Substantia nigra (tissue), 51 donors: ENCODE measurements at places on chromosomes 6 and 20.

GRCh38 chr6:85864453-85865401, 222.0 kb upstream of the SYNCRIP start:
- DNase-seq: no peak

DNA sequence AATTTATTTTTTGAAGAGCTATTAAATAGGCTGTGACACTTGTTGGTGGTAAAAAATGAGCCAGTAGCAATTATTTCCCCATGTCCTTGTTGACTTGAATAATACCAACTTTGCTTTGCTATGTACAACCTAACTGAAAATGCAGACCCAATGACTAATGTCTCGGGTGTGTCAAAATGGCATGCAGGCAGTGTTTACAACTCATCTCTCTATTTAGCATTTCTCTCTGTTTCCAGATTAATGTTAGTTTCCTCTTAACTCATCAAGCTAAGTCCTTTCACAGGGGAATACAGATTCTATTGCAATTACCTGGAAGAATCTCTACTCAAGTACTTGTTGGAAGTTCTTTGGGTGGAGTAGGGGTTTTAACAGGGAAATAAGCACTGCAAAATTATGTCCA, 504.4 kb downstream of the BCKDHB start:
- no peak for DNase-seq

- DNase-seq: no peak
Measured at GRCh38 chr6:113597231-113597583, 259.9 kb upstream of the MARCKS start.

DNA sequence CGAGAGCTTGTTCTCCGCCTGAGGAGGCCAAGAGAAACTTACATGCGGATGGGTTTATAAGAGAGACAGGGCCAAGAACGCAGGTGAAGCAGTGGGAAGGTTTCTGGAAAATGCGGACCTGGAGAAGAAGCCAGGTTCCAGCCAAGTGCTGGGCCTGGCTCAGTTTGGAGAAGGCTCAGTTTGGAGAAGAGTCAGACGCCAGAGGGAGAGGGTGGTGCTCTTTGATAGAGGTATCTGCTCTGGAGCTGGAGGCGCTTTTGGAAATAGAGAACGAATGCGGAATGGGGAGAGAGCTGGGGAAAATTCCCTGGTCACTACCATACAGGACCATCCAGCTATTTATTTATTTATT, 753 bp downstream of the RSPH9 start:
- DNase-seq: no peak

DNA sequence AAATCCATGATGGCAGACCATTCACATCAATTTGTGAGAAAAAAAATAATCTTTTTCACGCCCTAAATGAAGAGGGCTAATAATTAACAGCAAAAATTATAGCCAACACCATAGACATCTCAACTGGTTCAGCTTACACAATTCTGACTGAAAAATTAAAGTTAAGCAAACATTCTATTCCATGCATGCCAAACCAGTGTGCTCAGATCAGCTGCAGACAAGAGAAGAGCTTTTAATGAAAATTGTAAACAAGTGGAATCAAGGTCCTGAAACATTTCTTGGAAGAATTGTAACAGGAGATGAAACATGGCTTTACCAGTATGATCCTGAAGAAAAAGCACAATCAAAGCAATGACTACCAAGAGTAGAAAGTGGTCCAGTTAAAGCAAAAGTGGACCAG, 710.4 kb downstream of the EPHA7 start:
- no peak for DNase-seq

DNA sequence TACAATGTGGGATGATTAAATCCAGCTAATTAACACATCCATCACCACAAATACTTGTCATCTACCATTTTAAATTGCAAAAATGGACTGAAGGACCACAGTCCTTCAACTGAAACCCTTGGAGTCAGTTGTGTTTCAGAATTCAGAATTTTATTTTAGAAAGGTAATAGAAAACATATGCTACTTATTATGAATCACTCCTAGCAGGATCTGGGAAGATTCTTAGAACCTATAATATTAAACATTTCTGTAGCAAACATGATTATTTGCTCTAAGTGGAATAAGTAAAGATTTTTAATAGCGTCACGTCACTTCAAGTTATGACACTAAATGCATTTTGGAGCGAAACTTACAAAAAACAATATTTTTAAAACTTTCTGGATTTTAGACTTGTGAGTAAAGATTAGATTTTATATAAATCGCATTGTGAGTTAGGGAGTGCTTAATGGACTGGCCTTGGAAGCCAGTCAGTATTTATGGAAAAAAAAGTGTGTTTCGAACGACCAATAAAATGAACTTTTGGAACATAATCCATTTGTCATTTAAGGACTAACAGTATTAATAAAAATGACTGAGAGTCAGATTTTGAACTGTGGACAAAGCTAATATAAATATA, 71.8 kb upstream of the PHACTR2 start:
- DNase-seq: no peak

- DNase-seq: no peak
Measured at GRCh38 chr6:15444881-15445280, 199.0 kb downstream of the JARID2 start.

GRCh38 chr6:26269531-26270485, 95.2 kb upstream of the BTN3A2 start:
- no peak for DNase-seq

- no peak for DNase-seq
Measured at GRCh38 chr6:76612954-76613353, 540.5 kb upstream of the IMPG1 start.

- DNase-seq: no peak
Measured at GRCh38 chr6:163098827-163099479, 315.6 kb upstream of the QKI start.

GRCh38 chr6:105194591-105194990, 14.8 kb upstream of the POPDC3 start:
- no peak for DNase-seq

DNA sequence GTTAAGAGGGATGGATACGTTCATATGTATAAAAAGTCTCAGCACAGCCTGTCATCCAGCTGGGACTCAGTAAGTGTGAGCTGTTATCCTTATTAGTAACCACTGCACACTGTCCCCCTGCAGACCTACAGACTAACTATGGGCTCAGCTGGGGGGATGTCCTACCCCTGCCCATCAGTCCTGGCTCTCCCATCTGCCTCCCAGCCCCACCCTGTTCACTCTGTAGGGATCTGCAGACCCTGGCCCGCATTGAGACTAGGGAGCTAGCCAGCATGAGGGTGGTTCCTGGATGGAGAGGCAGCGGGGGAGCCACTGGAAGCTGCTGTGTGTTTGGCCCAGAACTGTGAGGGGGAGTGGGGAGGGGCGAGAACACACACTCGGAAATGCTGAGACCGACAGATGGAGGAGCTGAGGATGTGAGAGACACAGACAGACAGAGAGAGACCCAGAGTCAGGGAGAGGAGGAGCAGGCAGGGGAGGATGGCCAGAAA, 17.1 kb downstream of the XKR7 start:
- no peak for DNase-seq

DNA sequence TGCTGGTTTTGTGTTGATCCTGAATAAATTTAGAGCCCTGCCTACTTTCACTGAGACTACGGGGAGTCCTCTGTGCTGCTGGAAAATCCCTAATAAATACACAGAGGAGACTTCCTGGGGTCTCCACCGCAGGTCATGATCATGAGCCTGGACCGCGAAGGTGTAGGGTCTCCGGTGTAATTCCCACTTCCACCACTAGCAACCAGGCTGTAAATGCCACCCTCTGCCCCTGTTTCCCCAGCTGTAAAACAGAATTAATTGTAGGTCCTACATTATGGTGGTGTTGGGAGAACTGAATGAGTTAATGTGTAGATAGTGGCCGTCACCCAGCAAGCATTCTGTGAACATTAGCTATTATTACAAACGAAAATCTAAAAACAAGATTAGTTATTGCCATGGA, 191.6 kb upstream of the THBS2 start:
- no peak for DNase-seq

GRCh38 chr6:135183002-135183531, 2.0 kb downstream of the MYB start:
- no peak for DNase-seq

DNA sequence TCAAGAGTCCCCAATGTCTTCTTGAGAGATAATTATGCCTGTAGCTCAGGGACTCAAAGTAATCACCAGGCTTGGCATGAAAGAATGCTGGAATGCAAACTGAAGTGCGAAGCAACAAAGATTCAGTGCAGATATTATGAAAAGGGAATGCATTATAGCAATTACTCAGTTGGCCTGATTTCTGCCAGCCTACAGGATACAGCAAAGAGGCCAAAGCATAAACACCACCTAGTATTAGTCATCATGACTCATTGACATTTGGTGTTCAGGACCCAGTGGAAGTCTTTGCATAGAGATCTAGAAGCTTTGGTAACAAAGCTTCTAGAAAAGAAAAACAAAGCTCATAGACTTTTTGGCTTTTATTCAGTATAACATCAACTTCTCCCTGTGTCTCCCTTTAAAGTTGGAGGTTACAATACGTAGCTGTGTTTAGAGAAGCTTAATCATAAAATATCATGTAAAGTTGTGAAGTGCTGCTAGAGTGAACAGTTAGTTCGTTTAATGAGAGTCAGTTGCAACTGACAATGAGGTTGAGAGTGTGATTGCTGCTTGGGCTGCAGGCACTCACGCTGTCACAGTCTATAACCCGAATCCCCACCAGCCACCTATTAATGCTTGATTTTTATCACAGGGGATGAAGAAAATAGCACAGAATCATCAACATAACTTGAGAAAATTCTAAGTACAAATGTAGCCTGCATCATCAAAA, 932.7 kb downstream of the TFAP2A start:
- no peak for DNase-seq

DNA sequence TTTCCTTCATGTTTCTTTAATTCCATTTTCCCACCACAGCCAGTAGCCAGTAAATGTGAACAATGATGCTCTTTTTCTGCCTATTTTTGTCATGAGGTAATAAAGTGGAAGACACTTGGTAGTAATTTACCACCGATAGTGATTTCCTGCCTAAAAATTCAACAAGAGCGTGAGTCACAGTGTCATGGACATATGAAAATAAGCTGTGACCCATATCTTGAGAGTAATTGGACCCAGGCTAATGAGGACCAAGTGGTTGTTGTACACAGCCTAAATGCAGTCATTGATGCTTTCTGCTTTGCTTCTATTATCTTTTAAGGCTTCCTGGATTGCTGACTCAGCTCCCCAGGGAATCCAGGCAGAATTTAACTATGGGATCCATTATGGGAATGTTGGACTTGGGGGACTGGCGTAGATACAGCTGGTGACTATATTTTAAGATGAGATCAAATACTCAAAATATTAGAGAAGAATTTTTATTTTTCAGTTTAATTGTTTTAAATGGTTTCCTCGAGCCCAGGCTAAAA, 265.9 kb upstream of the FERMT1 start:
- no peak for DNase-seq

DNA sequence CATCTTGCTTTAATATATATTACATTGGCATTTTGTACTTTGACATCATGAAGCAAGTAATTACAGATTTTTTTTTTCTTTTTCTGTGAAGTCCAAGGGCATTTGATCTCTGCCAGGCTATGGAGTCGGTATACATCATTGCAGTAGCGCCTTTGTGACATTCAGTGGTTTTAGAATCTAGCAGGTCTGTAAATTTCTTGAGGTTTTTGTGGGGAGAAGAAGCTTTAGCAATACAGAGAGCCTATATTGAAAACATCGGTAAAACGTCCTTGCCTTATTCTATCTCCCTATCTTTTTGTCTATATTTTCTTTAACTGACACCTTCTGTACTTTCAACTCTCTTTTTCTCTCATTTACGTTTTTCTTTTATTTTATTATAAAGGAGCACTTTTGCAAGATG, 47.2 kb downstream of the DUSP22 start:
- no peak for DNase-seq

GRCh38 chr6:31620586-31621319, at the start of gene PRRC2A:
TSS of gene PRRC2A (plus strand) at chr6:31620715. CDS start at chr6:31622790, 2,075 bp downstream.
- peak; percentile 97 for DNase-seq

- DNase-seq: no peak
Measured at GRCh38 chr6:159157431-159157830, 11.8 kb upstream of the FNDC1 start.

GRCh38 chr6:53517021-53517420, 27.9 kb downstream of the GCLC start:
- no peak for DNase-seq

- no peak for DNase-seq
Measured at GRCh38 chr6:44021589-44022295, 105.5 kb downstream of the MRPL14 start.

DNA sequence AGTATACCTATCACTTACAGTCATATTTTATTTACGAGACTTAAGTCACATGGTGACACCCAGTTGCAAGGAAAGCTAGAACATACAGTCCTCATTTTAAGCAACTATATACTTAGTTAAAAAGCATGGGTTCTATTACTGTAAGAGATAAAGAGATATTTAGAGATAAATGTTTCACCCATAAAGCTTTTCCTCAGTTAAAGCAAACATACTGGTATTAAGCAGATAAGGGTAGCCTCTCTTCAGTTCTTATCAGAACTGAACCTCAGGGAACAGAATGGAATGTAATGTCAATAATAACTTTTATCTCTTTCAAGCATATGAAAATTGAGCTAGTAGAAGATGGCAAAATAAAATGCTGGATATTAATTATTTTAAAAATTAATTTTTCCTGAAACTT, 9.9 kb upstream of the ASCC3 start:
- DNase-seq: no peak

- no peak for DNase-seq
Measured at GRCh38 chr6:149147938-149148718, 169.4 kb upstream of the TAB2 start.

DNA sequence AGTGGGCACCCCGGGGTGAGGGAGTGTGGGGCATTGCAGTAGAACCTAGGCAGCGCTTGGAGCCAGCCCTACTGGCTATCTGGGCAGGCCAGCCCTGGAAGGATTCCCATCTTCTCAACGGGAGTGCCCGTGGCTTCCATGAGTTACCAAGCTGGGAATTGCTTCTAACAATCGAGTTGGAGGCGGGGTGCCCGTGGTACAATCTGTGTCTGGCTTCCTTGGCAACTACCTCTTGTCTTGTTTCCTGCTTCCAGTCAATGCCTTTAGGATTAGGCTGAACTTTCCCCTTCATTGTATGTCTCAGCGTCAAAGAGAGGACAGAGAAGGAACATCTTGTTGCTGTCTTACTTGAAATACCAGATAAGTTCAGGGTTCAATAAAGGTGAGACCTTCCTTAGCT, 33.3 kb downstream of the PPP1R14C start:
- no peak for DNase-seq

DNA sequence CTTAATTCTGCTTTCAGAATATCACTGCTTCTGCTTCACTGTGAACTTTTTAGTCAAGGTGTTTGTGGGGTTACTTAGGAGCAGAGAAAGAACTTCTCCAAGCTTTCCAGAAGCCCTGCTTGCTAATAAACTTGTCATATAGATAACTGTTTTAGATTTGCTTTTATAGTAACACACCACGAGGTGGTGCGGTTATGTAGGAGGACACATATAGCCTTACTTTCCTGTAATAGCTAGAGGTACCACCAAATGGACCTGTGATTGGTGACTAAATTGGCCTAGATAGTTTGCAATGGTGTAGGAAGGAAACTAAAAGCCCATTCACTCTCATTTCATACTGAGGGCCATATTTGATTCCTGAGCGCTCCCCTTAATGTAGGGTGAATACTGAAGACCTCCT, 52.3 kb upstream of the BCLAF1 start:
- DNase-seq: no peak

- no peak for DNase-seq
Measured at GRCh38 chr20:23419995-23420901, 1.0 kb downstream of the NAPB start.

GRCh38 chr6:7905416-7905815, 5.2 kb downstream of the TXNDC5 start:
- DNase-seq: no peak

- no peak for DNase-seq
Measured at GRCh38 chr6:134849920-134850447, 99.9 kb downstream of the ALDH8A1 start.
